COR-L47 (cell line): ENCODE measurements at places on chromosomes 12 and 14.
A peak's percentile ranks its signal among the peaks of the same experiment; 100 is the strongest.

DNA sequence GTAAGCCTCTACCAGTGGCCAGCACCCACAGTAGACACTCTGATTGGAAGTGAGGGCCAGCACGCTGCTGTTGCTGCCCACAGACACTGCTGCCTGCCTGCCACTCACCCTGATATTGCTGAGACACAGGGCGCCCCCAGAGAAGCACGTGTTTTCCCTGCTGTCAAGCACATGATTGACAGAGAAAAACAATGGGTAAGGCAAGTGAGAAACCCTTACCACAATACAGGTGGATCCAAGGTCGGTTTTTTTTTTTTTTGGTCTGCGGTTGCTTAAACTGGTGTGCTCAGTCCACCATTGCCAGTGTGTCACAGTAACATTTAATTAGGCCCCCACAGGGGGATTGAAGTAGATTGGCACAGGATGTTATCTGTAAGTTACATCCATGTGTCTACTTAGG, 65.9 kb downstream of the WDR20 start:
- no peak for DNase-seq

DNA sequence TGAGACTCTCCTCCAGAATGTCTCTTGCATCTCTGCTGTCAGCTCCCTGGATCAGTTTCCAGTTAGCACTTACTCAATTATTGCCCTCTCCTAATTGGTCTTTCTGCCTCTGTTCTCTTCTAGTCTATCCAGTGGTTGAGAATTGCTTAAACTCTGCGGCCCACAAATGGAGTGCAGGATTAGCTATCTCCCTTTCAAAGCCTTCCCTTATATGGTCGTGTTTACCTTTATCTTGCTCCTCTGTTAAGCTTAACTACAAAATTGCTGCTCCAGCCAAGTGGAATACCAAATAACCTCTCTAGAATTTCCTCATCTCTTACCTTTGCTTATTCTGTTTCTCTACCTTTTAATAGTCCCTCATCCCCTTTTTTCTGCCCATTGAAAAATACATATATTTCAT, 132.7 kb downstream of the NRXN3 start:
- no peak for DNase-seq

- DNase-seq, result no peak
These were observed 26.4 kb downstream of the SCFD1 start for GRCh38 chr14:30648471-30648870.

DNA sequence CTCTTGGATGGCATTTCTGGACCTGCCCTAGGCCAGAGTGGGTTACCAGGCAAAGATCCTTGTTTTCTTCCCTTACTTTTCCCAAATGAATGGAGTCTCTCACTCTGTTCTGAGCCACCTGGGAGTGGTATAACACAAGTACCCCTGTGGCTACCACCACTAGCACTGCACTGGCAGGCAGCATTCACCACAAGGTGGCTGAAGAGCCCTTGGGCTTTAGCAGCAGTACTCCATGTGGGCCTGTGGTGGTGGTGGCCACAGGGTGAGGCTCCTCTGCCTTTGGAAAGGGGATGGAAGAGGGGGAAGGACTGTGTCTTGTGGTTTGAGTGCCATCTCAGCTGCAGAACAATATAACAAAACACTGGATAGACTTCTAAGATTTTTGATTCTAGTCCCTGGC, 38.1 kb upstream of the LMNTD1 start:
- no peak for DNase-seq

GRCh38 chr12:96120359-96121100, 73.6 kb upstream of the ELK3 start:
- no peak for DNase-seq

- no peak for DNase-seq
These were observed 11.6 kb downstream of the CIPC start for GRCh38 chr14:77109656-77110055.

DNA sequence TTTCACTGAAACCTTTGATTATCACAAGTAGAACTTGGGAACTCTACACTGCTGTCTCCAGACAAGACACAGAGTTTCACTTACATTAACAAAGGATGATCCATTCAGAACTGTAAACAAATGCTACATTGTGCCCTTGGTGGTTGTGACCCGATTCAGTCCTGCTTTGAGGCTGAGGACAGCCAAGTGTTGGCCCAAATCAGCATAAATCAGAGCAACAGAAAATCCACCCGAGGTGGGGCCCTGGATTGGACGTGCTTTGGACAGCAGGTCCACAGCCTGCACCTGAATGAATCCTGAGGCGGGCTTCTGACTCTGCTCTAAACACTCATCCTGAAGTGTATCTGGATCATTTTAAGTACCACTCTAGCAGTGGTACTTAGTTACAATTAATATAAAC, 68.8 kb downstream of the PPP2R5C start:
- DNase-seq, result no peak

DNA sequence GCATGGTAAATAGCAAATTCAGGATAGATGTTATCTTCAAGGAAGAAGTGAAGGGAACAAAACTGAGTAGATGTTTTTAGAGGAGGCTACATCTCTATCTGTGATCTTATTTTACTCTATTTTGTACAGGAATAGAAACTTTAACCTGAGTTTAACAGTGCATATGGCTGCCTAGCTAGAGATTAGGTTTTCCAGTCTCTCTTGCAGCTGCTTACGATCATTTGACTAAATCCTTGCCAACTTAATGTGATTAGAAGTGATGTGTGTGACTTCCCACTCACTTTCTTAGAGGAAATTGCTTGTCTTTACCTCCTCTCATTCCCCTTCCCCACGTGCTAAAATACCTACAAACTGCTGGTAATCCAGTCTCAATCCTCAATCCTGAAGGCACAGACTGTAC, 26.5 kb upstream of the SLC15A5 start:
- DNase-seq, result no peak

DNA sequence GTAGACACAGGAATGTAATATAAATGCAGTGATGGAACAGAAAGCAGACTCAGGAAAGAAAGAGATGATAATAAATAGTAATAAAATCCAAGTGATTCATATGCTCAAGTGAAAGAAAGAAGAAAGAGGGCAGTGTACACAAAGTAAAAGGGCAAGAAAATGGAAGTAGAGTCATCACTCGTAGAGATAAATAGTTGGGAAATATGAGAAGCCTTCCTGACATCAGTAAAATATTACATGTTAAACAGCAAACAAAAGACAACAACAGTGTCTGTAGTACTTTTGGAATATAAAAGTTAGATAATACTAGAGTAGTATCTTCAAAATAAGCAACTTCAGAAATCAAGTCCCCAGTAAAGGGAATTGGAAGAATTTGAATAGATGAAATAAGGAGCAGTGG, 412.3 kb downstream of the RAD51B start:
- no peak for DNase-seq

DNA sequence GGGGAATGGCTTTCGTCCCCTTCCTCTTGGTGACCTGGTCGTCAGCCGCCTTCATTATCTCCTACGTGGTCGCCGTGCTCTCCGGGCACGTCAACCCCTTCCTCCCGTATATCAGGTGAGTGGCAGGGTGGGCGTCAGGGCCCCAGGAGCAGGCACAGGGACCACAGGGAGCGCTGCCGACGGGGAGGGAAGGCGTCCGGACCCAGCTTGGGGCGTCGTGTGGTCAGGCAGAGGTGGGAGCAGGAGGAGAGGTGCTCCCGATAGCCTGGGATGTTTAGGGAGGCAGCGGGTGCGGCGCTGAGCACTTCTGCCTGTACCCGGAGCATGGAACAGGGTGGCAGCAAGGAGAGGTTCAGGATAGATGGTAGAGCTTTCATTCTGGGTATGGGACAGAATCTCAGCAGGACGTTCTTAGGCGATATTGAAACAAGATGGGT, 444 bp downstream of the DRAM1 start:
- no peak for DNase-seq

GRCh38 chr14:49692811-49693734, at the start of gene KLHDC1:
TSS of gene KLHDC1 (plus strand) at chr14:49693120. CDS start at chr14:49693195, 75 bp downstream.
- peak; percentile 68 for DNase-seq

GRCh38 chr12:128687851-128688250, 135.9 kb downstream of the SLC15A4 start:
- DNase-seq, result no peak

DNA sequence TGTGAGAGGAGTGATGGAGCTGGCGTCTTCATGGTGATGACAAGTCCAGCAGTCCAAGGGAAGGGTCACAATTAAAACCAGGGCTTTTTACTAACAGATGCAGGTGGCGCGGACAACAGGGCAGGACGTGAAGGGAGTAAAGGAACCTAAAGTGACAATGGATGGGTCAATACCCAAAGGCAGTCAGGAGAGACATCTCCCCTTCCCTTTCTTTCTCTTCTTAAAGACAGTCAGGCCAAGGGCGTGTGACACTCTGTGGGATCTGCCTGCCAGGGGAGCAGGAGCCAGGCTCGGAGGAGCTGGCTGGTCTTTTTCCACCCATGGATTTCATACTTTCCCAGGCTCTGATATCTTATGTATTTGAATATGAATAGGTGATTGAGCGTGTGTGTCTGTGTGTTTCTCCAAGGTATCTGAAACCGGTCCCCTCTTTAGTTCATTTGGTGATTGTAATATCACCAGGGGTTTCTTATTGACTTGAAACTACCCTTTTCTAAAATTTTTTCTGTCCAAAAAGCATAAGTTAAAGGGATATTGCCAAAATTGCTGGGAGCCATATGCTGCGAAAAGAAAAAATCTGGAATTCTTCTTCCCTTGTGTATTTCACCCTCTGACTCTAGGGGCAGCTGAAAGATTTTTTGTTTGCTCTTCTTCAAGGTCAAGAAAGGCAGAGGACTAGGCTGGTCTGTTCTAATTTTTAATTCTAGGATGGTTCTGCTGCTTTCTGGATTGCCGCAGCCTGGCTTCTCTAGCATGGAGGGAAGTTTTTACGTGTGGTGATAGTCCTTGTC, 61.8 kb downstream of the FBXL14 start:
- no peak for DNase-seq

GRCh38 chr14:24826390-24826789, 192.4 kb upstream of the GZMB start:
- no peak for DNase-seq
